CD4-positive, alpha-beta T cell treated with Interferon alpha-2 for 1 hour (primary cell): ENCODE measurements at places on chromosomes 7 and 10.
A peak's percentile ranks its signal among the peaks of the same experiment; 100 is the strongest.

GRCh38 chr10:18859659-18860058, 188.9 kb upstream of the MALRD1 start:
- no peak for DNase-seq

DNA sequence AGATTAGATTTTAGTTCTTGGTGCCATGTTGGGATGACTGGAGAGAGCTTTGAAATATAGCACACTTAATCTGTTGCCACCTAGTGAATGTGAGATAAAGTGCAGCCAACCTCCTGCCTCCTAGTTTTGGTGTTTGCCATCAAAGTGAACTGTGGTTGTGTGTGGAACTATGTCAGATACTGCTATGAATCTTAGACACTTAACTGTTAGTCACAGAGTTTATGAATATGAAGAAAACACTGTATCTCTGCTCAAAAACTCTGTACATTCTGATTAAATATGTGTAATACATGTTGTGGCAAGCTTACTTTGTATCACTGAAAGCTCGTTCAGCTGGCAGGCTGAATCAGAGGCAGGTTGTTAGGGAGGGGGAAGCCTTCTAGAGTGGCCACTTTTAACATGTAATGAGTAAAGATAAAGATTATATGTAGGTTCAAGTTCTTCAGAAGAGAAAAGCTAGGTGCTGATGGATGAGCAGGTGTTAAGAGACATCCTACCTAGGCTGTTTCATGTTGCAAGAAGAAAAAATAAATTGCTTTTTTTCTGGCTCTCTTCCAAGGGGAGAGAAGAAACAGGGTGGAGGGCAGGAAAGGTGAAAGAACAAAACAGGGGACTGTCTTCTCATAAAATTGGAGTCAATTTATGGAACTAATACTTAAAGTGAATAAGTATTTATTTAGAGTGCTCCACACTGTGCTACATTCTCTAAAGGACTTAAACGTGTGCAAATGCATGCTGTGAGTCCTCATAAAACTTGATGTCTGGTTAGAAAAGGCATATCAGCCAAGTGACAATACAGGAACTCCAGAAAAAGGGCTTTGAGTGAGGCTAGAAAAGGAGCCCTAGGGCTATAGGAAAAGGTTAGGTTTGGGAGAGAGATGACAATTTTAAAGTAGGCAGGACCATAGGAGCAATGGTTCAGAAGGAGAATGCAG, 14.1 kb upstream of the LAMB1 start:
- DNase-seq: no peak

- no peak for DNase-seq
Measured at GRCh38 chr7:105571891-105572290, 9.4 kb downstream of the EFCAB10 start.

DNA sequence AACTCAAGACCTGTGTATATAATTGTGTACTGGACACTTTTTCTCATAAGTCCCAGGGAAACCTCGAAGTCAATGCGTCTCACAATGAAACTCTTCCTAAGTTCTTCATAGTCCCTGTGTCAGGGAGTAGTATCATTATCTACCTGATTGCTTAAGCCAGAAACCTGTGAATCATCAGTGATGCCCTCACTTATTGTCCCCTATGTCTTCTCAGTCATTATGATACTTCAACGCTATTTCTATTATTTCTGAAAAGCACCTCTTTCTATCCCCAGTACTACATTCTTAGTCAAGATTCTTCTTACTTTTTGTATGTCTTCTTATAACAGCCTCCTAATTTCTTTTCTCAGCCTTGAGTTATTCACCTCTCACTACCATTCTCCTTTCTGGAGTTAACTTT, 94.3 kb downstream of the OTUD1 start:
- DNase-seq: no peak

DNA sequence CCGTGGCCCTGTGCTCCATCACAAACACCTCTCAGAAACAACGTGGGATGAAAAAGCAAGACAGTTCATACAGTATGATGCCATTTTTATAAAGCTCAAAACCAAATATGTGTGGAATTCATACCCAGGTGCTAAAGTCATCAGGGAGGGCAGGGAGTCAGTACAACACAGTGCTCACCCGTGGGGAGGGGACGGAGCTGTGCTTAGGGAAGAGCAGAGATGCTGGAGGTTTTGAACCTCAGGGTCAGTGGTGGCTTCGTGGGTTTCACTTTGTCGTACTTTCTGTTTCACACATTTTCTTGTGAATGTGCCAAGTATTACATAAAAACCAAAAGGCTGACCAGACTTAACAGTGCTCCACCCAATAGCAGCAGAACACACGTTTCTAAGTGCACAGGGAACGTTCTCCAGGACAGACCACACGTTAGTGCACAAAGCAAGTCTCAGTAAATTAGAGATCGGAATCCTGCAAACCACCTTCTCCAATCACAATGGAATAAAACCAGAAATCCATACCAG, 21.2 kb downstream of the ZMIZ2 start:
- peak; percentile 17 for DNase-seq

GRCh38 chr7:116534790-116535189, 10.0 kb downstream of the CAV1 start:
- no peak for DNase-seq

- no peak for DNase-seq
Measured at GRCh38 chr7:4725850-4726450, 43.9 kb downstream of the FOXK1 start.

DNA sequence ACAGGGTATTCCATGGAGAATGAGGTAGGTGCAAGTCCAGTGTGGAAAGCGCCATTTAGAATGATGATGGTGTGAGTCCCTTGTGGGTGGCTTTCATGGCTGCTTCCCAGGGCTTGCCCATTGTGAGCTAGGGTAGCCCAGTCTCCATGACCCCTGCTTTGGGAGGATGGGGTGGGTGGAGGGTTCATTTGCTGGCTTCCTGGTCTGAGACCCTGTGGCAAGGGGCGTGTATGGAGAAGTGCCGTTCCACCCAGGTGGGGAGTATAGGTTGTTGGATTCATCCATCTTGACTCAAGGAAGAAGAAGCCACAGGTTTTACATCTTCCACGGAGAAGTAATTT, 27.7 kb downstream of the CCM2 start:
- no peak for DNase-seq

- no peak for DNase-seq
Measured at GRCh38 chr10:69572159-69573055, 815 bp downstream of the NEUROG3 start.

DNA sequence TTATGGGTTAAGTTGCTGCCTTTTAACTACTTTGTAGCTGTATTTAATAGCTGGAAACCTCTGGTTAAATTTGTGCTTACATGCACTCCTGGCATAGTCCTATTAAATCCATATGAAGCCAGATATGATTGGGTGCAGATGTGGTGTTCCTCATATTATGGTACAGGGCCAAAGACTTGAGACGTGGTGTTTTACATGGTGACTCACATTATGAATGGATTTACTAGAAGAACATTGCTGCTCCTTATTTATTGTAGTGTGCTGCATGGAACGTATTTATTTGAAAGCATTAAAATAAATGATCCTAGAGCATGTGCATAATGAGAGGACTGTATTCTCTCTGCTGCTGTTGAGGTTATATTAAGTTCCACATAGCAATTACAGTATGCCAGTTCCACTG, 224.1 kb downstream of the SLC25A13 start:
- no peak for DNase-seq

DNA sequence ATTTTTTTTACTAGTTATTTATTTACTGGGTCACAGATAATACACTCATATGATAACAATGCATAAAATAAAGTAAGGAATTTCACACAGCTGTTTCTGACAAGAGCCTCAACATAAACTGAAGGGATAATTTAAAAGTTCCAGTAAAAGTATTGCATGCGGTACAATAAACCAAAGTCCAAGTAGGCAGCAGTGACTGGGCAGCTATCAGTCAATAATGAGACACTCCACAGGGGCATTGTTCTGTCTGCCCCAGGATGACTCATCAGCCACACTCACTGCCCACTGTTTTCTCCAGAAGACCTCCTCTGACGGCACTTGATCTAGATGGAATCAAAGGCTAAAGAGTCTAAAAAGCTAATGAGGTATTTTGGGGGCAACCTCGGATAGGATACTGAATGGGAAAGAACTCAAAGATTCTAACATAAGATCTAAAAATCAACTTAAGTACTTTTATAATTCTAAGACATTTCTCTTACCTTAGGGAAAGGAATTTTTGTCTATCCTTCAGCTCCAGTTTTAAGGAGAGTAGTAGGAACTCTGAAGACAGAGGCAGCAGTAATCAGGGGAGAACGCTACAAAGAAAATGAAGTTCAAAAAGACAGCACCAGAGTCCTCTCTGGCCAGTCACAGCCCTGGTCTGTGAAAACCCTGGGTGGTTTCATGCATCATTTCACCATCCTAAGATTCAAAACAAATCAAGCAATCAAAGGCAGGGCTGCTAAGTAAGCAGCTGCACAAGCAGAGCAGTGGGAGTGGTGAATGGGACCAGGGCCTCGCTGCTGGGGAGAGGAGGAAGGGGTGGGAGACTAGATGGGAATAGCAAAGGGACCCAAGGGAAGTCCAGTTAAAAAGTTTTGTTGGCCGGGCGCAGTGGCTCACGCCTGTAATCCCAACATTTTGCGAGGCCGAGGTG, 175.1 kb downstream of the AVL9 start:
- no peak for DNase-seq

- DNase-seq: no peak
Measured at GRCh38 chr10:62858364-62858763, 42.2 kb upstream of the EGR2 start.

DNA sequence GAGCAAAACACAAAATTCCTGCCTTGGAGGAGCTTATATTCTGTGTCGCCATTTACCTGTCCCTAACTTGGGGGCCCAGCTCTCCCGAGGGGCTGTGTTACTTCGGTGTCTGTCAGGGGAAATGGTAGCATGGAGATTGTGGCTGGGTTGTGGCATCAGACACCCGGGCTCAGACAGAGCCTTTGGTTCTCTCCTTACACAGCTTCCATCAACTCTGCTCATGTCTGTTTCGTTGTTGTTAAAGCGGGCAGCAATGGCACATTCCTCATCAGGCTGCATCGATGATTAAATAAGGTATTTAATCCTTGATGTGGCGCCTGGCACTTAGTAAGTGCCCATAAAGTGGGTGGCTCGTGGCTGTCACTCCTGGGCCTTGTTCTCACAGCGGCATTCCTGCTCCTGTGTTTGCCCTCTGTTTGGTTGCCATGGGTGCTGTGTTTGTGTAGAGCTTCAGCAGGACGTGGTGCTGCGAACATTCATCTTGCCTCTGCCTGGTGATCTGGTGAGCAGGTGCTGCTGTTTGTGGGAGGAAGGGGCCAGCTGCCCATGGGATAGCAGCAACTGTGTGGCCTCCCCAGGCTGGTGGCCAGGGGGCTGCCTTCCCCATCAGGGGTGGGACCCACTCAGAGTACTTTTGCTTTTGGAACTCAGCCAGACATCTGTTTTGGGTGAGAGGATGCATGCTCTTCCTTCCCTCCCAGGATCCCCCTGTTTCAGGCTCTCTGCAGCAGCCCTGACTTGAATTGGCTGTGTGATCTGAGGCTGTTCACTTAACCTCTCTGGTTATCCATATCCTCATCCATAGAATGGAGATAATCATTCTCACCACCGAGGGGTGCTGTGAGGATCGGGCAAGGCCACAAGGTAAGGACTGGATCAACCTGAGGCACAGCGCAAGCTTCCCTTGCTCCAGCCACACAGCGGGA, 207.2 kb upstream of the SVIL start:
- DNase-seq: no peak
